ENCODE measurements at places on chromosomes 7 and 10.

DNA sequence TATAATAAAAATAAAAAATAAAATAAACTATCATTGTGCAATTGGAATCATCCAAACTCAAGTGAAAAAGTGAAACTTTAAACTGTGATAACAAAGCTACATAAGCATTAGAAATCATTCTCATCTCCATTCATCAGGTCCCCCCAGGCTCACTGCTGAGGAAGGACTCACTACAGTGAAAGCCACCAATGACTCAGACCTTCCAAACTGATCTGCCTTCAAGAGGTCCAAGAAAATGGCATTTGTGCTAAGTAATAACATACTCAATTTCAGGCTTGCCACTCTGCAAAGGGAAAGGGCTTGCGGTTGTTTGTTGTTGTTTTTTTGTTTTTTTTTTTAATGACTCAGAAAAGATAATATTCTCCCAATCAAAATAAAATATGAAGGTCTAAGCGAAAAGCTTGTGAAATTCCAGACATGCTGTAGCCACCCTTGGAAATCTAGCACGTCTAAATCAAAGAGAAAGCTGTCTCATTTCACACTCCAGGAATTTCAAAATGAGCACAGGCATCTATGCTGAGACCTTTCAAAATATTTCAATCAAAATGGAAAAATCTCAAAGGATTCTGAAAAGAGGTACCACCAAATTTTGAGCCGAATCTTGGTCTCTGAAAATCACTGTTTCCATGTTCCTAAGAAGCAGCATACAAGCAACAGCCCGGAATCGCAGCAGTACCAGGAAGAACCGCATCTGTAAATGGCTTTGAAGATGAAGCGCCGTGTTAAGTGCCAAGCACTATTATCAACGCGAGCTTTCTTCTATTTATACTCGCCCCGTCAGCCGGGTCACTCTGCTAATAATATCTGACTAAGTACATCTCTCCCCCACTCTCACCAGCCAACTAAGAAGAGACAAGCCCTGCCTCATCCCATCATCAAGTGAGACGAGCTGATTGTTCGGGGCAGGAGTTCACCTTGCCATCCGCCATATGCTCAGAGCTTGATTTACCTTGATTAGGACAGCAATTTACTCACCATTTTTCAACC, 13.5 kb downstream of the SFMBT2 start:
- DNase-seq, result no peak

DNA sequence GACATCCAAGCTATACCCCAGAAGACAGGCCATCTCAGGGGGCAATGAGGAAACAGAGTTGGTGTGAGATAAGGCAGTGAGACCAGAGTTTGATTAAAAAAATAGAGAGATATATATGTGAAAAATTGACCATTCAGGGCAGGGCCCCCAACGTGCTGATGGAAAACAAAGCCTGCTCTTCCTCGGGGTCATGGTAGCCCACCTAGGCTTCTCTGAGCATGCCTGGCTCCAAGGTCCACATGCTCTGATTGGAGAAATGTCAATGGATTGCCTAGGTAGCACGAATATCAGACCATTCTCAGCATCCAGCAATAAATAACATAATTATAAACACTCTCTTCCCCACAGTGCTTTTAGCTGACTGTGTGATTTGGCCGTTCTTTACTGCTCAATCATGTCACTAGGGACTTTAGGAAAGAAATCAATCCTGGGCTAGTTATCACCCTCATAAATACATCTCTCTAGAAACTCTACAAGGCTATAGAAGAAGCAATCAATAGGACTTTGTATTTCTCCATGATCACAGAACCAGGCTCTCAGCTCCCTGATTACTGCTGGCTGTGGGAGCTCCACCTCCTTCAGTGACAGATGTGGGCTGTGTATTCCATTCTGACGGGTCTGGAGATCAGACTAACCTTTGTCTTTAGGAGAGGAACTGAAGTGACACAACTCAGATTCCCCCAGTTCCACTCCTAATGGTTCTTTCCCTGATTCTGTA, 766.4 kb downstream of the GRID1 start:
- no peak for DNase-seq

DNA sequence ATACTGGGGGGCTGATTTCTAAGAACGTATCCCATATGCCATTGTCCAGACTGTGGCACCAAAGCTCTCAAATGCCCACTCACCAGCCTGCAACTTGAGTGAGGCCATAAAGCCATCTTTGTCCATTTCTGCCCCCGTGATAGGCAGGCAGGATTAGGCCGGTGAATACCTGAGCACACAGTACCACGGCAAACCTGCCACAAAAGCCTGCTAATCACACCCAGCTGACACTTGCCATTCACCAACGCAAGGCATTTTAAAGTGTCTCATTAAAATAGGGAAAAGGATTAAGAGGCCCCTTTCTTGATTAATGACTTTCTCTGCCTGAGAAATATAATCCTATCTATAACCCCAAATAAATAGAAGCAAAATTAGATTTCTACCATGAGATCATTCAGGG, 111.4 kb upstream of the NANOS1 start:
- DNase-seq, result no peak

- DNase-seq, result no peak
Observed at GRCh38 chr7:88230646-88231045, 10.8 kb upstream of the SRI start.

DNA sequence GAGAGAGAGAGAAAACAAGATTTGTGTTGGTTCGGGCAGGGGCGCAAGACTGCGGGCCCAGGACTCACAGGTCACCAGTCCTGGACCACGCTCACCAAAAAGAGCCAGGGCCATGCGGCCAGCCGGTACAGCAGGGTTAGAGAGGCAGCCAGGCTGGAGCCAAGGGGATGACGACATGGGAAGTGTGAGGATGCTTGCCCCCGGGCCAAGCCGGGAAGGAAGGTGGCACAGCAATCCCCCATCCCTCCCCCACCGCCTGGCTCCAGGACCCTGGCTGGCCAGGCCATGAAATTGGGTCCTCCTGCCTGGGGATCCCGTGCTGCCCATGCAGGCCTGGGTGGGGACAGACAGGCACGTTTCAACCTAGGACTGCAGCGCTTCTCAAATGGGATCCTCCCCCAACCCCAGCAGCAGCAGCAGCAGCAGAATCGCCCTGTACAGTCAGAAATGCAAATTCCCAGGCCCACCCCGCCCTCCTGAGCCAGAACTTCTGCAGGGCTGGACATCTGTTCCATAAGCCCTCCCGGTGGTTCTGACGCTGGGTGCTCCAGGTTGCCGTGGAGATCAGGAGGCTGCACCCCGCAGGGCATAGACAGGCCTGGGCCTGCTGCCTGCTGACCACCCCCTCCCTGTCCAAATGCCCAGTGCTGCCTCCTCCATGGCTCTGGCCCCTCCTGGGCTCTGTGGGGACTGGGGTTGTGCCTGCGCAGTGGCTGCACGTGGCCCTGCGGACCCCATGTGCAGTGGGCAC, 35.0 kb downstream of the YKT6 start:
- no peak for DNase-seq

DNA sequence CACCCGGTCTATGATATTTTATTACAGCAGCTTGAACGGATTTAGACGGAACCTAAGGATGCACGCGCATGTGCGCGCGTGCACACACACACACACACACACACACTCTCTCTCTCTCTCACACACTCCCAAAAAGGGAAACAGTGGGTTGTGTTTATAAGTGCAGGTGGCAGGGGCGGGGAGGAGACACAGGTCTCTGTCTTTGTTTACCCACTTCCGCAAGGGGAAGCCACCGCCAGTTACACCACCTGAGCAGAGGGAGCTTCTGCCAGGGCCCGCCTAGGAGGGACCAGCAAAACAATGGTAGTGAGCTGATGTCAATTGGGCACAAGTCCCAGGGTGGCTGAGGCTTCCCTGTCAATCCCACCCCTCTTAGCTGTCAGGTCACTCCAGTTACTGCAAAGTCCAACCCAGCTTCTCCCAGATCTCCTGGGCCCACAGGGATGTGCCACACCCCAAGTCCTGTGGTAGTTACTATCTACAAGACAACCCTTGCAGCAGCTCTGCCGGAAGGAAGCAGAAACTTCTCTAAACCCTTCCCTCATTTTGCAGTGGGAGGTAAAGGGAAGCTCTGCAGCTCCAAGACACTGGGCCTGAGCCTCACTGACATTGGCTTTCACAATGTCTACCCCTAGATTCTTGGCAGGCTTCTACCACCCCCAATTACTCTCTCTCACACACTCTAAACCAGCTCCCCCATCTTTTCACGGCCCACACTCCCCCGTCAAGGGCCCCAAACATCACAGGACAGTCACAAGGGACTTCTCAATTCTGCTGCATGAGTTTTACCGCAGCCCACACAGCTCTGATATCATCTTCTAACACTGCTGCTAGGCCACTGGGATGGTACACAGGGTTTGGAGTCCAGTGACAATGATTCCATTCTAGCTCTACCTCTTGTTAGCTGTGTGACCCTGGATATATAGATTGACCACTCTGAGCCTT, 17.6 kb downstream of the ANXA11 start:
- DNase-seq, result no peak

GRCh38 chr7:116888895-116889294, 26.5 kb downstream of the CAPZA2 start:
- no peak for DNase-seq

GRCh38 chr7:128031901-128032604, 816 bp upstream of the LRRC4 start:
- peak; percentile 92 for DNase-seq

- peak; percentile 58 for DNase-seq
Observed at GRCh38 chr10:53403688-53404087, 631.1 kb upstream of the MBL2 start.

GRCh38 chr7:23249486-23249885, 2.9 kb downstream of the GPNMB start:
- no peak for DNase-seq

DNA sequence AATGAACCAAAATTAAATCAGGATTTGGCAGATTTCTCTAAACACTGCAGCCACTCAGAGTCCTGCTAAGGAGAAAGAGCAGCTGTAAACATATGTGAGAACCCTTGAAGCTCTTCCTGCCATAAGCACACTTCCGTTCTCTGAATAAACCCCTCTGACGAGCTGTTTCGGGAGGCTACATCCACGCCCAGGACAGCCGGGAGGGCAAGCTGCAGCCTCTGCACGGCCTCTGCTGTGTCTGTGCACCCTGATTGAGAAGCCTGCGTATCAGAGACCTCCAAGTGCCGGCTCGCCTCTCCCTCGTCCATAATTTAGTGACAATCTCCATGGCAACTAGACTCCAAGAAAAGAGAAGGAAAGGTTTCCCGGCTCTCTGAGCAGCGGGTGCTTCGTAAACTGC, 114.4 kb downstream of the PTPRN2 start:
- DNase-seq, result no peak

DNA sequence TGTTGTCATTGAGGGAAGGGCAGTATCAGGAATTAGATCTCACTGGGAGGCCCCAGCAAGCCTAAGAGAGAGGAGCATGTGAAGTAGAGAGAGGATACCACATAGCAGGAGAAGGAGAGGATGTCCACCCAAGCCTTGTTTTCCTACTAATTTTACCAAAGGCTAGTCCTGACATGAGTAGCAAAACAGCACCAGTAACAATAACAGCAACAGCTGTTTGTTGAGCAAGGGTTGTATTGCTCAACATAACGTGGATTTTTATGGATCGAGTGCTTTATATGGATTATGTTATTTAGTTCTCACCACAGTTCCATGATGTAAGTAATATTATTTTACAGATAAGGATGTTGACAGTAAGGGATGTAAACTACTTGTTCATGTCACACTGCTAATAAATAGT, 135.2 kb upstream of the DLX6 start:
- DNase-seq, result peak; percentile 82

- DNase-seq, result no peak
Observed at GRCh38 chr7:150434240-150434639, 16.2 kb upstream of the GIMAP8 start.

- DNase-seq, result no peak
Observed at GRCh38 chr10:86048973-86049372, 317.6 kb downstream of the GRID1 start.
